ENCODE measurements at places on chromosomes 13 and 19. TPM values are rescaled to one million over a fixed set of nuclear protein-coding genes. Genes with fewer than 3 reads are reported as not detected.

MYO16 gene
- 0.29 TPM for polyA plus RNA-seq

- DNase-seq: no peak
These were observed 7.8 kb downstream of the SLC7A1 start for GRCh38 chr13:29587645-29588044.

CCNE1 gene
- 7.9 TPM for polyA plus RNA-seq

LGI4 gene
- polyA plus RNA-seq: 9.0 TPM

GRCh38 chr13:60590800-60591747, 194.1 kb downstream of the TDRD3 start:
- no peak for DNase-seq

ZNF578 gene
- 1.1 TPM for polyA plus RNA-seq
